Type B pancreatic cell (in vitro differentiated cells): ENCODE measurements at places on chromosomes 13 and 19.

GRCh38 chr19:21740559-21740958 is 26.8 kb downstream of the ZNF100 start:
- no peak for DNase-seq

DNA sequence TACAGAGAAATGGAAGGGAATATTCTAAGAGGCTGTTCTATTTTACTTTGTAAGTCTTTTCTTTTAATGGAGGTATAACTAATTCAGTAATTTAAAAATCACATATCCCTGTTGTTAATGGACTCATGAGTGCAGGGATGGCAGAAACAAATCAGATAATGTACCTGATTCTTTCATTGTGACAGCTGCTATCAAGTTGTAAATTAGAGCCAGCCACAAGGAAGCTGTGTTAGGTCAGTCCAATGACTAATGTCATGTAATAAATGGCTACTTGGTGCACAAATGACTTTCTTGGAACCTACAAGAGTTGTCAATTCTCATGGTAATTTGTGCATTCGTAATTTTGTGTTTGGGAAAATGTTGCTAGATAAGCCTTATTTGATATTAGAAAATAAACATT is 446.4 kb downstream of the DCT start:
- DNase-seq: no peak

- no peak for DNase-seq
These were observed 70.0 kb downstream of the ATP11A start for GRCh38 chr13:112759827-112760226.

GRCh38 chr13:68816715-68817114 is 1290.9 kb upstream of the ATXN8OS start:
- no peak for DNase-seq

DNA sequence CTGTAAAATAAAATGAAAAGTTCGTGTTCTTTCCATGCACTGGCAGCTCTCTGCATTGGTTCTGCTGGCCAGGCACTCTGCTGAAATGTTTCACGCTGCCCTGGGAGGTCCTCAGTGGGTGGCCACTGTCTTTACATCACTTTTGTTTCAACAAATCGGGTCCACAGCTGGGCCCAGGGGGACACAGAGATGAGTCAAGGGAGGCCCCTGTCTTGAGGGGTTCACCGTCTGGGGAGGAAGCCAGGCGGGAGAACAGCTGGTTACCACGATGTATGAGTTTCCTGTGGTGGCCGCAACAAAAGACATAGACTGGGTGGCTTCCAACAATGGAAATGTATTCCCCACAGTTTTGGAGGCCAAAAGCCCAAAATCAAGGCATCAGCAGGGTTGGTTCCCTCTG is 5.1 kb upstream of the KLF2 start:
- DNase-seq: no peak

- no peak for DNase-seq
These were observed 94.2 kb downstream of the USP12 start for GRCh38 chr13:27077451-27077850.

DNA sequence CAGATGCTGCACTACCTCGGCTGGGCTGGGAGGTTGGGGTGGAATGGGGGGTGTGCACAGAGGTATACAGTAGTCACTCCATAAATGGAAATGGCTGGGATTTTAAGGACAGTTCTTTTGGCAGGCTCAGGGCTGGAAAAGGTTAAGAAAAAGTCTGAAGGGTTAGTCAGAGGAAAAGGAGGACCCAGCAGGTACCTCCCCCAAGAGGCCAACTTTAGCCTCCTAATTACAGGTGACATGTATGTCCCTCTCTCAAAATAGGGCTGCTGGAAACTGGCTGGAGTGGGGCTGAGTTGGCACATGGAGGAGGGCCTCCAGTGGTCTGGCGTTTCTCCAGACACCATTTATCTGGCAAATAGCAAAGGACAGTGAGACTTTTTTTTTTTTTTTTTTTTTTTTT is 994 bp downstream of the CCDC194 start:
- DNase-seq: no peak

- no peak for DNase-seq
These were observed 808.9 kb downstream of the DIAPH3 start for GRCh38 chr13:59354665-59355369.

DNA sequence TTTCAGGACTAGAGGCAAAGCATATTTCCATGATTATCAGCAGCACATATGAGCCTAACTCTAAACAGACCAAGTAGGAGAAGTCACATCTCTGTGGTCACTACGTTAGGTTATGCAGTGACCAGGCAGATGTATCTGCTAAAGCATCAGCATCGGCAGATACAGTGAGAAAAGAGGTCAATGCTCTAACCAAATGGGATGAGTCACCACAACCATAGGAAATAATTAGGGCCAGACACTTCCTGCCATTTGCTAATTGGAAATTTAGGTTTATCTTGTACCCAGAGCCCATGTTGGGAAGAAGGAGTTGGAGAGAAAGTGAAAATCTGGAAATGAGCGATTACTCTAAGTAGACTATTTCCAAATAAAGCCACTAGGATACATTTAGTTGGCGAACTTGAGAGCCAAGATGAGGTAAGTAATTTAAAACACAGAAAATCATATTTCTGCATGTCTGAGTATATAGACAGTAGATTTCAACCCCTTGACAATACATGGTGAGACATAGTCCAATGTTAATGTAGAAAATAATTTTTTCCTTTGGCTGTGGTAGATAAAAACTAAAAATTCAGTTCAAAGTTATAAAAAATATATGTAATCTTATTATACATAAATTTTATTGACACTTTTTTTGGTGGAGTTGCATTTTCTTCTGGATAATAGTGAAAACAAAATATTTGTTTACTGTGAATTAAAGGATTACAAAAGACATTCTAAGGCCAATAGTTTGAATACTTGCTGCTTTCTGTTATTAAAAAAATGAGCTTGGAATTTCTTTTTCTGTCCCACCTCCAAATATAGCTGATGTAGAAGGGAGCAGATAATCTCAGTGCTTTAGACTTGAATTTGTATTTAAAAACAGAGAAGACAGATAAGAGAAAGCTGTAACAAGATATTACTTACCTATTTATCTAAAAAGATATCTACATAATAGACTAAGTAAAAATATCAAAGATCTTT is 104.4 kb upstream of the CSNK1A1L start:
- DNase-seq: no peak

- no peak for DNase-seq
These were observed 61.9 kb upstream of the ATP12A start for GRCh38 chr13:24618011-24618955.

GRCh38 chr13:57640607-57641006 is 9.1 kb downstream of the PCDH17 start:
- DNase-seq: no peak

GRCh38 chr19:13162724-13163608 is 12.8 kb downstream of the IER2 start:
- DNase-seq: peak; percentile 94

DNA sequence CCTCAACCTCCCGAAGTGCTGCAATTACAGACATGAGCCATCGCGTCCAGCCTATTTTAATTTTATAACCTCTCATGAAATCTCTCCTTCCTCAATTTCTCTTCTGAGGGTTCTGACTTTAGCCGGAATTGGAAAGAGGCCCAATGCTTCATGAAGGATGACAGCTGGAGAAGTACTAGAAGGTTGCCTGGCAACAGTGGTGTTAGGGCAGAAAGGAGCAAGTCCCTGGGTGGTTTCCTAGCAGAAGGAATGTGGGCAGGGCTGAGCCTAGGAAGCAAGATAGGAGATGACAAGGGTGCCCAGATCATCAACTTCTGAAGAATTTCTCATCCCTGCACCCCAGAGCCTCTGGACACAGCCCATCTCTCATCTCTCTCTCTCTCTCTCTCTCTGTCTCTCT is 25.8 kb downstream of the CACNG6 start:
- DNase-seq: no peak

GRCh38 chr13:25422153-25422552 is 50.4 kb downstream of the ATP8A2 start:
- no peak for DNase-seq

GRCh38 chr13:99527301-99527700 is 26.0 kb downstream of the TM9SF2 start:
- DNase-seq: no peak

DNA sequence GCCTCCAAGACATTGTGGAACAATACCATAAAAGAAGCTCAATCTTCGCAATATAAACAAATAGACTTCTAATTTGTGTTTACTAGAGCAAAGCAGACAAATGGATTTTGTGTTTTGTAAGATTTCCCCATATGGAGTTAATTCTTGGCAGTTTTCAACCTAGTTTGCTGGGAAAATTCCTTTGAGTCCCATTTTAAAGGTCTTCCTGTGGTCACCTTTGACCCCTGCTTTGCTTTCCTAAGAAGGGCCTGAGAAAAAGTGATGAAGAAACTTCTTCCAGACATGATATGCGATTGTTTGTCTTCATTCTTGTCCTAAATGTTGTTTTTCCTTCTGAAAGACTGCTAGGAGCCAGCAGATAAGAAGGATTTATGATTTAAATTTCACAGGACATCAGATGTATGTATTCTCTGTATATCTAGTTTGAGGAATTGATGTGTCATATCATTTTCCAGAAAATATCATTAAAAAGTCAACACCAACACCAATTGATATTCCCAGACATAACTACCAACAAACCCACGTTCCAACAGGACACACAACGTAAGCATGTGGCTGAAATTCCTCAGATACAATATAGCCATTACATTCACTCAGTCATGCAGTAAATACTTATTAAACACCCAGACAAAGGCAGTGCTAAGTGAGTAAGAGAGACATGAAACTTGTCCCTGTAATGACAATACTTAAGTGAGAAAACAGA is 276.4 kb downstream of the LHFPL6 start:
- no peak for DNase-seq

- no peak for DNase-seq
These were observed 632 bp upstream of the MTIF3 start for GRCh38 chr13:27450921-27451471.

GRCh38 chr13:102399791-102400674 is 1.8 kb downstream of the FGF14 start:
- DNase-seq: no peak

DNA sequence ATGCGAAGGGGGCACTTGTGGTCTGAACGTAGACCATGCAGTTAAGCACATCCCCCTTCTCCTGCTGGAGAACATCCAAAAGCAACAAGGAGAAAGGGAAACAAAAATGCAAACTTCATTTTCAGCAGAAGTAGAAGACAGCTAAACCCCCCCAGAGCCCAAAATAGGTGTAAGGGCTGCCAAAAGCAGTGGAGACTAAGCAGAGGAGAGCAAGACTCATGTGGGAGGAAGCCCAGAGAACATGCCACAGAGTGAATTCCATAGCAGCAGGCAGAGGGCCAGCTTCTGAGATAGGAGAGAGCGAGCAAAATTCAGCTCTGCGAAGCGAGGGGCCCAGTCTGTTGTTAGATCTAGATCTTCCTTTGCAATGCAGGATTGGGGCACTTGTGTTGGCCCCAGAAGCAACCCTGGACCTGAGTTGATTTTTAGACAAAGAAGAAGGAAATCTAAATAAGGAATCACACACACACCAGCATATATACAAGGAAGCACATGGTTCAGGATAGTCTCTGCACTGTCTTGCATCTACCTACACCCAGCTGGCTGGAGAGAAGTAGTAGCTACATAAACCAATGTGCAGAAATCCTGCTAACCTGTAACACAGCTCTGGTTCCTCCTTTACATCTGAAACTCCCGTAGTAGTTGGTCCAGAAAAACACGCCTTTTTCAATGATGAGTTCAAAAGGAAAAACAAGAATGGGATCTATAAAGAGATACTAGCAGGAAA is 199.6 kb downstream of the SPRY2 start:
- DNase-seq: no peak

DNA sequence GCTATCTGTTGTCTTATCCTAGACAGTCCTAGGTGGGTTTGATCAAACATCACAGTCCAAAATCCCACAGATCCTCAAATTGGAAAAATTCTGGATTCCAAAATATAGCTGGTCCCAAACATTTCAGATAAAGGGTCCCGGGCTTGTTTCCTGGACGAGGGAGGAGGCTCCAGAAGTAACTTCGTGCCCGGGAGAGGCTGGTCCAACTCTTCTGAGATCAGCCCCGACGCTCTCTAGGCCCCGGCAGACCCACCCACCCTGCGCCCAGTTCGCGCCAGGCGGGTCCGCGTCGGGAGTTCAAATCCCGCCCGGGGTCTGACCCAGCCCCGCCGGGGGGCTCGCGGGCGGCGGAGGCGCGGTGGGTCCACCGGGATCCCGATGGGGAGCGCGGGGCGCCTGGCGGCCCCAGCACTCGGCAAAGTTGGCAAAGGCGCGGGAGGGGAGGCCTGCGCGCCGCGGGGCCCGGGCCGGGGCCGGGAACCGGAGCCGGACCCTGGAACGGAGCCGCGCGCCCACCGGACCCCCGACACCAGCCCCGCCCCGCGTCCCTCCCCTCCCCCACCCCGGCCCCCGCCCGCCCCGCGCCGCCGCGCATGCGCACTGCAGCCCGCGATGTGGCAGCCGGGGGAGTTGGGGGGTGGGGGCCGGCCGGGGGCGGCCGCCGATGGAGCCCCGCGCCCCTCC is 513 bp downstream of the MIER2 start:
- DNase-seq: no peak

- DNase-seq: no peak
These were observed 67.1 kb upstream of the KPNA3 start for GRCh38 chr13:49859560-49859959.

DNA sequence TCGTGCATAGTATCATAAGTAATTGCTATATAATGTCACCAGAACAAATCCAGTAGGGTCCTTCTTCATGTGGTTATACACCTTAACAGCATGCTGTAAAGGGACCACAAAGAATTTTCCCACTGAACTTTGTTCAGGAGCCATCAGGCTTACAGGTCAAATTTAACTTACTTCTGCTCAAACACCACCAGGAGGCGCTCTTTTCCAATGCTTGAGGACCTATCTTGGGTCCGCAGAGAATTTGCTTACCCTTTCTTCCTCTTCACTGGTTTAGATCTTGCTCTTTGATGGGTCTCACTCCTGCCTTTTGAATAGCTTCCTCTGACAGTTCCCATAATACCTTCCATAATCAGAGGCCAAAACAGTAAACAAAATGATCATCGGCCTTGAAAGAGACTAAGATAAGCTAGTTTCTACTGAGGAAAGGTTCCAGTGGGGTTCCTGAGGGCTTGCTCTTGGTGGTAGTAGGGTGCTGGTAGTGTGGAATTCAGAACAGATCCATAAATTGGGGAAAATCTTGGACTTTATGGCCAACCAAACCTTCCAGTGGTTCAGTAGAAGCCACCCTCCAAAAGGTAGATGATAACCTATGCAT is 37.4 kb downstream of the SCGB2B2 start:
- DNase-seq: no peak

GRCh38 chr13:102648046-102648445 is 46.8 kb downstream of the METTL21C start:
- no peak for DNase-seq

DNA sequence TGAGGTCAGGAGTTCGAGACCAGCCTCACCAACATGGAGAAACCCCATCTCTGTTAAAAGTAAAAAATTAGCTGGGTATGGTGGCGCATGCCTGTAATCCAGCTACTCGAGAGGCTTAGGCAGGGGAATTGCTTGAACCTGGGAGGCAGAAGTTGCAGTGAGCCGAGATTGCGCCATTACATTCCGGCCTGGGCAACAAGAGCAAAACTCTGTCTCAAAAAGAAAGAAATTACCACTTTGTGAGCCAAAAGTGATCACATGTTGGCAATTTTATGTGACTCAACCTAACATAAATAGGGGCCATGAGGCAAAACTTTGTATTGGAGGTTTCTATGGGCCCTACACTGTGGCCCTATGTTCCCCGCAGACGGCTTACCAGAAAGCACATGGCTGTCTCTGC is 72.2 kb downstream of the MAP4K1 start:
- no peak for DNase-seq
